ENCODE measurements at places on chromosomes 2 and 18.

- DNase-seq: peak; percentile 76
Measured at GRCh38 chr2:227450926-227451654, 20.9 kb upstream of the AGFG1 start.

- no peak for DNase-seq
Measured at GRCh38 chr2:229900012-229900411, 21.8 kb downstream of the TRIP12 start.

GRCh38 chr2:221527776-221528309, 44.3 kb downstream of the EPHA4 start:
- peak; percentile 27 for DNase-seq

- DNase-seq: no peak
Measured at GRCh38 chr2:8657423-8658062, 24.3 kb upstream of the ID2 start.

- DNase-seq: peak; percentile 63
Measured at GRCh38 chr2:74188018-74188601, 9.4 kb upstream of the MOB1A start.

GRCh38 chr2:144331674-144332355, 188.1 kb downstream of the ZEB2 start:
- DNase-seq: peak; percentile 65

DNA sequence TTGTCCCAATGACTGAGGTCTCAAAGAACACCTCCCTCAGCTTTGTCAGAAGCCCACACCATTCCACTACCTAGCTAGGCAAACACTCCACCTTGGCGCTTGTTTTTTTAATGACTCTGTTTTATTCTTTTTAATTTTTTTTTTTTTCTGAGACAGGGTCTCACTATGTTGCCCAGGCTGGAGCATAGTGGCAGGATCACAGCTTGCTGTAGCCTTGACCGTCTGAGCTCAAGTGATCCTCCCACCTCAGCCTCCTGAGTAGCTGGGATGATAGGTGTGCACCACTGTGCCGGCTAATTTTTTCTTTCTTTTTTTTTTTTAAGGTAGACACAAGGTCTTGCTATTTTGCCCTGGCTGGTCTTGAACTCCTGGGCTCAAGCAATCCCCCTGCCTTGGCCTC, 101.9 kb downstream of the SLC25A12 start:
- no peak for DNase-seq

DNA sequence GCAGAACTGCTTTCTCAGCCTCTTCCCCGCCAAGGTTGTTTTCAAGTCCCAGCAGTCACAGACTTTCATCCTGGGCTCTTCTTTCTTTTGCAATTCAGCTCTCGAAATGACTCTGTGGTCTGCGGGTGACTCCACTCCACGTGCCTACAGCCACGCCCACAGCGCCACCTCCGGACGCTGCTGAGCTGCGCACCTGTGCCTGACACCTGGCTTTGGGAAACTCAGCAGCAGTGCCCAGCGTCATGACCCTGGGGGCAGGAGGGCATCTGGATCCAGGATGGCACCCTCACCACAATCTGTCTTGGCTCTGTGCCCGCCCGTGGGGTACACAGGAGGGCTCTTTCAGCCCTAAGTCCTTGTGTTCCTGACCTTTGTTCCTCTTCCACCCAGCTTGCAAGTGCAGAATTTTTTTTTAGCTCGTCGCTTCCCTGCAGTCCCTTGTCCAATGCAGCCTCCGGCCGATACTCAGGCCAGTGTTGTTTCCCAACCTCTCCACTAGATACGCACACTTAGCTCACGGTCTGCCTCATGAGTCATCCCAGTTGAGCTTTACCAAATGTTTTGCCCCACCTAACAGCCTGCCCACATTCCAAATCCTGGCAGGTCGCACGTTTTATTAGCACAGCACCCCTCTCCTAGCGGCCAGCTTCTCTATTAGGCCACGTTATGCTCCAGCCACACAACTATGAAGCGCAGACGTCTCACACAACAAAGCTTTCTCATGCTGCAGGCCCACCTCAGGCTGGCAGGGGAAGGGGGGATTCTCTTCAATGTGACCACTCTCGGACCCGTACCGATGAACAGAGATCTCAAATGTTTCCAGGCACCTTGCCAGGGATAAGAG, 6.5 kb upstream of the CAPN10 start:
- DNase-seq: peak; percentile 93

DNA sequence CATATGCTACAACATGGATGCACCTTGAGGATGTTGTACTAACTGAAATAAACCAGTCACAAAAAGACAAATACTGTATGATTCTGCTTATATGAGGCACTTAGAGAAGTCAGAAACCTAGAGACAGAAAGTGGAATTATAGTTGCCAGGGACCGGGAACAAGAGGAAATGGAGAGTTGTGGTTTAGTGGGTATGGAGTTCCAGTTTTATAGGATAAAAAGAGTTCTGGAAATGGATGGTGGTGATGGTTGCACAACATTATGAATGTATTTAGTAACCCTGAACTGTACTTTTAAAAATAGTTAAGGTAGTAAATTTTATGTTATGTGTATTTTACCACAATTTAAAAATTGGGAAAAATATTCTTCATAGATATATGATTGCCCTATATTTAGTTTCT, 97.7 kb downstream of the DPP4 start:
- DNase-seq: no peak

GRCh38 chr2:192513575-192513974, 318.8 kb upstream of the TMEFF2 start:
- DNase-seq: no peak

DNA sequence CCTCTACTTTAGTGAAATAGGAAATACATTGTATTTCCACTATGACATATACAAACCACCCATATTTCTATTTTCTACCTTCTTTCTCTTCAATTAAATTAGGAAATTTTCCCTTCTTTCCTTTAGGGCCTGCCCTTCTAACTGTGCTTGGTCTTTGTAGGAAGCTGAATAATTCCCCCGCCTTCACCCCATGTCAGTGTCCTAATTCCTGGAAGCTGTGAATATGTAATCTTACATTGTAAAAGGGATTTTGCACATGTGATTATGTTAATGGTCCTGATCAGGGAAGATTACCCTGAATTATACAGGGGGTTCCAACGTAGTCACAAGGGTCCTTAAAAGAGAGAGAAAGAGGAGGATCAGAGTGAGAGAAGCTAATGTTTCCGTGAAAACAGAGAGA, 40.2 kb downstream of the GRB14 start:
- no peak for DNase-seq

DNA sequence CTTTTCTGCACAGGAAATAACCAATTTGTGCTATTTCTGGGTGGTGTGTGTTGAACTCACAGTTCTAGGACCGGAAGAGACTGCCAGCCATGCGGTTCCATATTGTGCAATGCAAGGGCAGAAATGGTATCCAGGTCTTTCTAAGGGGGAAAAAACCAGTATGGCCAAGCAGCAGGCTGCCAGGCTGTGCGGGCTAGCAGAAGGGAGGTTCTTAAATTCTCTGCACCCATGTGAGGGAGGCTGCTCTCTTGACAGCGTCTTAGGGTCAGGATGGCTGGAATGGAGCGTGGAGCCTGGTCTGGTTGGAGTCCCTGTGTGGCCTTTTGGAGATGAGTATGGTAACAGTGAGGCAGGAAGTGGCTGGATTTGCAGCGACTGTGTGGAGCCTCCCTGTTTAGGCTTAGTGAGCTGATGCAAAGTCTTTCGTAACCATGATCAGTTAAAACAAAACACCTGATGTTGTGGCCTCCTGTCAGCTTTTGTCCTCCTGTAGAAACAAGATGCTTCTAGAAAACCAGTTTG, 52.6 kb downstream of the NCK2 start:
- peak; percentile 31 for DNase-seq

GRCh38 chr2:23484767-23485166, 99.8 kb downstream of the KLHL29 start:
- DNase-seq: no peak

DNA sequence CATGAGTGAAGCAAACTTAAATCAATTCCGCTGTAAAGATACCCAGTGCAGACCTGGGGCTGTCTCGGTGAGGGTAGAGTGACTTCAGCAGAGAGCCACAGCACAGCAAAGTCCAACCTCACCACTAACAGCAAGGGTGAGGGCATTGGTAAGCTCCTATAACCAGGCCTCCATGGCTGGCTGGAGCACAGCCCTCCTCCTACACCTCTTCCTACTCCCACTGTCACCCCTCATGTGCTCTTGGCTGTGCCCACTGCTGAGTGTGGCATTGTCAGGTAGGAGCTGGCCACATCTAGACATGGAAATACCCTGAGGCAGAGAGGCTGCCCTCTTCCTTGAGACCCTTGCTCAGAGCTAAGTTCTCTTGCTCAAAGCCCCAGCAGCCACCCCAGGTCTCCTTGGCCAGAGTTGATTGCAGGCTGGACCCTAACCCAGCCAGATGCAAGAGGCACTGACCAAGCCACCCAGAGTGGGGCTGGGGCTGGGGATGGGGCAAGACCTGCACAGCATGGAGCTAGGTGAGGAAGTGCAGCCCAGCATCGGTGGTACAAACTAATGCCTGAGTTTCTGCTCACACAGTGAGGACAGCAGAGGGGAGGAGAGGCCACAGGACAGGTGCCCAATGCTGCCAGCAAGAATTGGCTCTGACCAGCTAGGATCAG, 77.6 kb upstream of the RAB6C start:
- DNase-seq: no peak

- peak; percentile 19 for DNase-seq
Measured at GRCh38 chr2:939936-940601, 10.6 kb upstream of the SNTG2 start.

- peak; percentile 31 for DNase-seq
Measured at GRCh38 chr2:131094463-131095281, 1.4 kb upstream of the FAM168B start.

- DNase-seq: peak; percentile 96
Measured at GRCh38 chr2:238263204-238264071, 23.6 kb upstream of the HES6 start.

GRCh38 chr18:79486356-79487182, 90.8 kb downstream of the NFATC1 start:
- no peak for DNase-seq

DNA sequence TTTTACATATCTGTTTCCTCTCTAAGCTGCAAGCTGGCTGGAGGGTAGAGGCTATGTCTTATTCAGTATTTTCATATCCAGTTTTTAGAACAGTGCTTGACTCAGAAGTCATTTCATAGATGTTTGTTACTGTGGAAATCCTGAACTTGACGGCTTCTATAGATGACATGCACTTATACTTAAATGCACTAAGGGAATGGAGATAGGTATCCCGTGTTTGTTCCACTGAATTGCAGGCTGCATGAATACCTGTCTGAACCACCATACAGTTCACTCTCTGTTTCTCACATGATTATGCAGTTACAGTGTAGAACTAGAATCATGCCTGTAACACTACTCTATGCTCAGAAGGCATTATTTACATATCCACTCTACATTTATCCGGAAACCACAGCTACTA, 417.1 kb downstream of the MTX2 start:
- no peak for DNase-seq

GRCh38 chr2:130768191-130768855, 13.0 kb downstream of the AMER3 start:
- no peak for DNase-seq

- no peak for DNase-seq
Measured at GRCh38 chr2:101382442-101382841, 4.9 kb downstream of the CREG2 start.

DNA sequence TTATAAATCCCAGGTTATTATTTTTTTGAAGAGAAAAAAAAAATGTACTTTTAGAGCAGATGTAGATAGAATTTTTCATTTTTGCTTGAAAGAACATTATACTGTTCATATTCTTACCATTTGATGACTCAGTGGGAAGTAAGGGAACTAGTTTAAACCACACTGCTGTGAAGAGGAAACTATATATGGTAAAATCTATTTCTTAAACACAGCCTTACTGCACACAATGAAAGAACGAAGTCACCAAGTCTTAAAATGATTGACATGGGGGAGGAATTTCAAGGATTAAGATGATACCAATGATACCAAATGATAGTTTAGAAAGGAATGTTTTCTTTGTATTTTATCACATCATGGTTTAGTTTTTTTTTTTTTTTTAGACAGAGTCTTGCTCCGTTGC, 5.0 kb downstream of the ACTR2 start:
- DNase-seq: peak; percentile 38

- DNase-seq: no peak
Measured at GRCh38 chr2:196391149-196391479, 219.7 kb upstream of the STK17B start.

DNA sequence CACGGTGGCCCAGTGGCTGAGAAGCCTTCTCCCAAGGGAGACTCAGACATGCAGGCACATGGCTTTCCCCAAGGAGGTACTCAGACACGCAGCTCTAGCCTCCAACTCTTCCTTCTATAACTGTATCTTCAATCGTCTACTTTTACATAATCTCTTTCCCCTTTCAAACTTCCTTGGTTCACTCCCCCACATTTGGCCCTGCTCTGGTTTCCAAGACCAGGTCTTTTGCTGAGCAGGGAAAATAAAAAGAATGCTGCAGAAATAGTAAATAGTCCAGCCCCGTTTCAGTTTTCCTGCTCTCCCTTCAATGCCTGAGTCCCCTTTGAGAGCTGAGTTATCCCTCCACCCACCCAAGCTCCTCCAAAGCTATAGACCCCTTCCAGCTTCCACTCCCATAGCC, 635.0 kb downstream of the ARHGAP15 start:
- no peak for DNase-seq

- DNase-seq: no peak
Measured at GRCh38 chr2:8049851-8050571, 631.8 kb upstream of the ID2 start.

GRCh38 chr2:127705391-127706065, 4.2 kb downstream of the SFT2D3 start:
- DNase-seq: peak; percentile 89

GRCh38 chr2:237140689-237141285, 55.1 kb downstream of the COPS8 start:
- no peak for DNase-seq

DNA sequence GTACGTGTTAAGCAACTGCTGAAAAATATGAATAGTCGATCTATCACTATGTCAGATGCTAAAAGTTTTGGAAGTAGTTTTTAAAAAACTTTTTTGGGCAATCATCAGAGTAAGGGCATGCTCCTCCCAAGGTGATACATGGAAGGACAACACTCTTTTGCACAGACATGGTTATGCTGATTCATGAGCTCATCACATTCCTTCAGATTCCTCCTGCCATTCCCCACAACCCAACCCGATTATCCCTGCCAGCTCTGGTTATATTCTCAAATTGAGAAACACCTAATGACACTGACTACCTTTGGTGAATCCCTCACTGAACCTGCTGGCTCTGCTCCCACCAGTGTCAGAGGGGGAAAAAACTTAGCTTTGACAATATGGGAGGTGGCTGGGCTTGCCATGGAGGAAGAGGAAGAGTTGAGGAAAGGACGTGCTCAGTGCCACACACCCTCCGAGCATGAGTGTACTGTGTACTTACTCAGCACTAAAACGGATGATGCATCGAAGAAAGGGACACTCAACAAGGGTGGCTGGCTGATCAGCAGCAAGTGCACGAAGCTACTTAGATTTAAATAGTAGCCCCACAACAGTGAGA, 83.9 kb upstream of the RNU4ATAC start:
- no peak for DNase-seq
